ENCODE measurements at places on chromosomes 12 and 14.

DNA sequence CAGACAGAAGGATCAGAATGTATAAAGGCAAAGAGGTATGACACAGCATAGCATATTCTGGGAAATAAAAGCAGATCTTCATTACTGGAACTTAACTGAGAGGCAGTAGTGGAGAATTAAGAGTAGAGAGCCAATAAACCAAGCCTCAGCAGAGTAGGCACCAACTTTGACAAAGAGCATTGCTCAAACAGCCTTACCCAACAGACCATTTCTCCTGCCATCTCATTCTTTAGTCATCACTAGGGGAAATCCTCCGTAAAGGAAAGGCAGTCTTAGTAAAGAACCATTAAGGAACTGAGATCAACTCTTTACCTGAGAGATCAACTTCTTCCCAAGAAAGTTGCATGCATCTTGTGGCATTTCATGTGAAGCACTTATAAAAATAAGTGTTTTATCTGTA, 36.6 kb downstream of the SENP1 start:
- DNase-seq = peak; percentile 89

- DNase-seq = no peak
Observed at GRCh38 chr12:87981495-87981894, 47.7 kb downstream of the C12orf50 start.

DNA sequence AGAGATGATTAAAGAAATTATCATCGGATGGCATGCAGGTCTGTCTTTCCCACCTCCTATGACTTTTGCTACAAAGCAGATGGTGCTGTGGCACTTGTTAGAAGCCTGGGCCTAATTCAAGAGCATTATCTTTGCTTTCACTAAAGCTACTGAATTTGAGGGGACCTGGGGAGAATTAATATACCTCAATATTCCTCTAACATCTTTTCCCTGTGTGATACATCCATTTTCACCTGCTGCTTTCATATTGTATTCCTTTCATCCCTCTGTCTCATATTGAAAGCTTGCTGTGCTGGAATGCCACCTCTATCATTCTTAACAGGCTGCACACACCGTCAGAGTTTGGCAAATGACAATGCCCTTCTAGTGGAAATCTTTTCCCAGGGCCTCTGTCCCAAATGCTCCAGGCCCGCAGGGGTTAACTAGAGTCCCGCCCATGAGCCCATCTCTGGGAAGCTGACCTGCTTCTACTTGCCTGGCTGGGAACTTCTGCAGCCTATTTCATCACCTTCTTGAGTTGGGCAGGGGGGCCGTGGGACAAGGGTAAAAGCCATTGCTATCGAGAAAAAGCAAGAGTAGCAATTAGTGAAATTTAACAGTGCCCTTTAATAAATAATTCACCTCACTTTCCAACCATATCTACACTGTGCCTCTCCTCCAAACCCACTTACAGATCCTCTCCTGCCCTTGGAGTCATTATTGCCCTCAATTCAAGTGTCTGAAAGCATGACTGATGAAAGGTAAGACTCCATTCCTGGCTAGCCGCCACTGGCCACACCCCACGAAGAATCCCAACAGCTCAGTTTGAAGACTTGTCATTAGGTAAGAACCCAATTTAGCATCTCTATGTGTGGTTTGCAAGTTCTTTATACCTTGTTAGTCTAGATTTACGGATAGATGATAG, 126.7 kb upstream of the BTG1 start:
- DNase-seq = peak; percentile 88

DNA sequence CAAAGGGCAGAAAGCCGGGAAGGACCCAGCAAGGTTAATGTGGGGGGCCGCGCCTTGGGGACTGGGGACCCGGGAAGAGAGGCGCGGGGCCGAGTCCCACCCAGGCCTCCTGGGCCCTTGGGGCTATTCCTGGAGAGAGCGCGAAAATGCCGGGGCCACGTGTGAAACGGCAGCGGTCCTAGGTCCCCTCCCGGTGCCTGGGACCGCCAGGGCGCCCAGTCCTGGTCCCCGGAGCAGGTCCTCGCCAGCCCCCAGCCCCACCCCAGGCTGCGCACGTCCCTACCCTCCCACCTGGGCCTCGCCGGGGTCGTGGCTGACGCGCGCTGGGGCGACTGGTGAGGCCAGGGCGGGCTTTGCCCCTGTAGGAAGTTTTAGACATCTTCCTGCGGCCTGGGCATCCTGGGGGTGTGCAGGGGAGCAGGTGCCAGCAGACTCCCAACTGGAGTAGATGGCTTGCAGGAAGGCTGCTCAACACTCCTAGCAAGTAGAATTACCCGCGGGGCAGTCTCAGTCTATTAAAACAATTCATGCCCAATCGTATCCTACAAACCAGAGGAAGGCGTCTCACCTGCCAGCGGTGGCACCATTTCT, 708 bp downstream of the FAR2 start:
- DNase-seq = no peak

DNA sequence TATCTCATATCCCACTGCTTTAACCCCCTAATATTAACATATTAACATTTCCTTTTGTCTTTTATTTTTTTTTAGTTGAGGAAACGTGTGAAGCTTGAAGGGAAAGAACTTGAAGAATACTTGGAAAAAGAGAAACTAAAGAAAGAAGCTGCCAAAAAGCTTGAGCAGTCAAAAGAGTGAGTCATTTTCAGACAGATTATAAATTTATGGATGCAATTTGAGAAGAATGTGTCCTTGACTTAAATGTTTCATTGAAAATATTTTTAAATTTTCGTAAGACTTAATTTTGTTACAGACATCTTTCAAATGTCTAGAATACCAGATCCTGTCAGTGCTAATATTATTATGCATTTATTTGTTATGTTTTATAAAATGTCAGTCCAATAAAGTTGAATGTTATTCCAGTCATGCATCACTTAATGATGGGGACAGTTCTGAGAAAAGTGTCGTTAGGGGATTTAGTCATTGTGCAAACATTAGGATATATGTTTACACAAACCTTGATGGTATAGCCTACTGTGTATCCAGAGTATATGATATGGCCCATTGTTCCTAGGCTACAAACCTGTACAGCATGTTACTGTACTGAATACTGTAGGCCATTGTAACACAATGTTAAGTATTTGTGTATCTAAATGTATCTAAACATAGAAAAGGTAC, 32.6 kb downstream of the CPSF2 start:
- DNase-seq = no peak

DNA sequence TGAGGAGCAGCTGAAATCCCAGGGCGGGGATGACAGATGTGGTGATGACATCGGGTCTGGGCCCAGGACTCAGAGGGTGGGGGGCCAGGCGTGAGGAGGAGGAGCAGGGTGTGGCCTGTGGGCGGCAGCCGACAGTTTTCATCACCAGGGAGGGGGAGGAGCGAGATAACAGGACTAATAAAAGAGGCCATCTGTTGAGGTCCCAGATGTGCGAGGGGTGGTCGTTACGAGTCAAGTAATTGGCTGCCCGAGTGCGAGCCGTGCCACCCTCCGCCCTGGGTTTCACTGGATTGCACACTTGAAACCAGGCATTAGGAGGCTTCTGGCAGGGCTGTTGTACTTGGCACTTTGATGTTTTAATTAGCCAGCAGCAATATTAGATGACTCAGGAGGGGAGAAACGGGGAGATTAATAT, 67.2 kb downstream of the NOS1 start:
- DNase-seq = no peak

DNA sequence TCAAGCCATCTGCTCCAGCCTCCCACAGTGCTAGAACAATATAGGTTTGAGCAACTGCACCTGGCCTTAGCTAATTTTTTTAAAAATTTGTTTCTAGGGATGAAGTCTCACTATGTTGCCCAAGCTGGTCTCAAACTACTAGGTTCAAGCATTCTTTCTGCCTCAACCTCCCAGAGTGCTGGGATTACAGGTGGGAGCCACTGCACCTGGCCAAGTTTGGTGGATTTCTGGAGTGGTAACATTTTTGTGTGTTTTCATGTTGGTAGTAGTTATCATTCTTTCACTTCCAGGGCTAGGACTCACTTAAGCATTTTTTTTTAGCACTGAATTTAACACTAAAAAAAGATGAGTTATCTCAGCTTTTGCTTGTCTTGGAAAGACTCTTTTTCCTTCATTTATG, 328.0 kb upstream of the RGS6 start:
- DNase-seq = no peak

- DNase-seq = no peak
Observed at GRCh38 chr14:32565256-32565655, 236.2 kb downstream of the AKAP6 start.

GRCh38 chr14:50122291-50122690, 5.9 kb upstream of the VCPKMT start:
- no peak for DNase-seq

- no peak for DNase-seq
Observed at GRCh38 chr12:68772714-68773113, 26.7 kb downstream of the SLC35E3 start.

Measured in epithelial cell of esophagus (primary cell).